Naive B cell (primary cell): ENCODE measurements at places on chromosomes 4 and X.

- no peak for DNase-seq
Observed at GRCh38 chr4:171785388-171785787, 27.8 kb upstream of the GALNTL6 start.

GRCh38 chr4:71429106-71429505, 90.3 kb downstream of the SLC4A4 start:
- DNase-seq: no peak

- no peak for DNase-seq
Observed at GRCh38 chr4:163542275-163542674, 47.8 kb downstream of the TMA16 start.

DNA sequence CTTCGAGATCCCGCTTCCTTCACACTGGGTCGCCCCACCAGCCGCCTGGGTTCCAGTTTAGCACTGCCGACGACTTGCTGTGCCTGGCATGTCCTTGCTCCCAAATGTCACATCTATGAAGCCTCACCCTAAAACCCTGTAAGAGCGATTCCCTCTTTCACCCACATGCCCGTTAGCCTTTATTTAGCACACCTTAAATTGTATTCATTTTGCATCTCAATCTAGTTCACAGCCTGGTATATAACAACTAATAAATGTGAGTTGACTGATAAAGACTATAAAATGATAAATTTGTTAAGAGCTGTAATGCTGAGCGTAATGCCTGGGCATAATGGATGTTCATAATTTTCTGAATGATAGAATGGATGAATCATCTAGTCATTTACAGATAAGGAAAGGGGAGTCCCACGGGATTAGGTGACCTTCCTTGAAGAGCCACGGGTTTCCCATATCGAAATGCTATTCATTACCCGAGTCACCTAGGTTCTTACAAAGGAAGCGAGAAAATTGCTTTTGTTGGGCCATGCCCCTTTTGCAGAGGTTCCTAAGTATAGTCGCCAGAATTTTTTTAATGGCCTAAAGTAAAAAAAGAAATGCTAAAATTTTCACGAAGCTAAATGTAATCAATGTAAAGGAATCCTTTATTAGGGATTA, 1.1 kb upstream of the AP1S2 start:
- DNase-seq: peak; percentile 20

DNA sequence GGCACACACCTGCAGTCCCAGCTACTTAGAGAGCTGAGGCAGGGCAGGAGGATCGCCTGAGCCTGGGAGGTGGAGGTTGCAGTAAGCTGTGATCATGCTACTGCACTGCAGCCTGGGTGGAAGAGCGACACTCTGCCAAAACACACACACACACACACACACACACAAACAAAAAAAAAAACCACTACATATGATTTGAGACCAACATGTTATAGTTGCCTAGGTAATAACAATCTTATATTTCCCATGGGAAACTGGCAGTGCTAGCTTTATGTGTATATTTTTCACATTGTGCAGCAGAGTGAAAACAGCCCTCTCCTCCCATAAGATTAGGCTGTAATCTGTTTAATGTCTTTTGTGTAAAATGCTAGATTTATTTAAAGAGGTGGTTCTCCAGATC, 3.1 kb upstream of the FAM241A start:
- no peak for DNase-seq

- peak; percentile 1 for DNase-seq
Observed at GRCh38 chrX:70769659-70770227, 138.8 kb downstream of the TEX11 start.

DNA sequence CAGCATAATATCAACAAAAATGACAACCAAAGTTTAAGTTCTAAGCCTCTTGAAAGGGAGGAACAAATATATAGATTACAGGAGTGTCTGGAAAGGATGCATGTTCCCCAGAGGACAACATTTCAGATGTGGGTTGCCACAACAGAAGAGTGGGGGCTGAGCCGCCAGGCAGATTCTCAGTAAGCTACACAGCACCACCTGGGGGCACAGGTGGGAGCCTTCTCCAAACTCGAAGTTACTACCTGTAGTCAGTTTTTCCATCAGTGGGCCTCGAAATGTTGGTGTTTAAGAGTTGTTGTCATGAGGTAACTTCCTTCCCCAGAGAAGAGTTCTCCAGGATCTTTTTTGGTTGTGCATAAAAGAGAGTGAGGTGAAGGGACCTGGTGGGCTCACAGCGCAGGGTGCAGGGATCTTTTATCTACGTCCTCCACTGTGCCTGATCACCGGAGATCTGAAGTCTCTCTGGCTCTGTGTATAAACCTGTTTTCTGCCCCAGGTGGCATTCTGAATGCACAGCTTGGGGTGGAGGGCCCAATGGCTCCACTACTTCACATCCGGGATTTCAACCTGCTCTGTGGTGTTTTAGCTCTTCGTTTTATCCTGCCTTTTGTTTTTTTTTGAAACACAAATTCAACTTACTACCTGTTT, 58.4 kb upstream of the STS start:
- DNase-seq: peak; percentile 53

DNA sequence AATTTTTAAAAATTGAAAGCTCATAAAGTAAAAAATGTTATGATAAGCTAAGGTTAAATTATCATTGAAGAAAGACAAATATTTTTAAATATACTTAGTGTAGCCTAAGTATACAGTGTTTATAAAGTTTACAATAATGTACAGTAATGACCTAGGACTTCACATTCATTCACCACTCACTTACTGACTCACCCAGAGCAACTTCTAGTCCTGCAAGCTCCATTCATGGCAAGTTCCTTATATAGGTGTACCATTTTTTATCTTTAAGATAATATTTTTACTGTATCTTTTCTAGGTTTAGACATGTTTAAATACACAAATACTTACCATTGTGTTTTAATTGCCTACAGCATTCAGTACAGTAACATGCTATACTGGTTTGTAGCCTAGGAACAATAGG, 112.3 kb upstream of the RADX start:
- no peak for DNase-seq

DNA sequence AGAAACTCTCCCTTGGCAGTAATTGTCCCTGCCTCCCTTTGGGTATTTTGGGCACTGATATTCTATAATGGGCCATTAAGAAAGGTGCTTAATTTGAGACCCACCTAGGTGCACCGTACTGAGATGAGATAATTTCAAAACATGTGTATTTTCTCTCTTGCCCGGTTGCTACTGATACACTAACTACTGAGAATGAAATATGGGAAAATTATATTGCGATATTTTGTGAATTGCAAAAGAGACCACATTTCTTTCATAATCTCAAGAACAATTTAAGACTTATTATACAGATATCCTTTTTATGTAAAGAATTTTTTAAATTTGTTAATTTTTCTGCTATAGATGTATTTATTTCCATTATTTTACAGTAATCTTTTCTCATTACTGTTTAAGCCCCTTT, 284.9 kb downstream of the ADGRL3 start:
- DNase-seq: no peak

DNA sequence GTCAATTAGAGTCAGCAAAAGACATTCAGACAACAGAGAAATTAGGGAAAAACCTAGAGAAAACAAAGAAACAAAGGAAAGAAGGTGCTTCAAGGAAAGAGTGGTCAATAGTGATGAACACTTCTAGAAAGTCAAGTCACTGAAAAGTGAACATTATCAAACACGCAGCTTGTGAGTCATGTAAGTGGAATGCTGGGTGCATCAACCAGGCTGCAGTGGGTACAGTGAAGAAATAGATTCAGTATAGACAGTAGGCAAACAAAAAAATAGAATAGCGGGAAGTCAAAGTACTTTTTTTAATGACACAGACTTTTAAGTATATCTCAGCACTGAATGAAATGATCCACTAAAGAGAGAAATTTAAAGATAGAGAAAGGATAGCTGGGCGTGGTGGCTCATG, 245.8 kb downstream of the ARHGAP24 start:
- no peak for DNase-seq

GRCh38 chrX:47327902-47328301, 42.5 kb upstream of the ZNF157 start:
- no peak for DNase-seq

- DNase-seq: no peak
Observed at GRCh38 chr4:666436-666810, 7.7 kb downstream of the ATP5ME start.

- no peak for DNase-seq
Observed at GRCh38 chrX:19750783-19751467, 136.5 kb downstream of the SH3KBP1 start.

GRCh38 chrX:25144043-25144940, 128.5 kb upstream of the ARX start:
- peak; percentile 10 for DNase-seq

DNA sequence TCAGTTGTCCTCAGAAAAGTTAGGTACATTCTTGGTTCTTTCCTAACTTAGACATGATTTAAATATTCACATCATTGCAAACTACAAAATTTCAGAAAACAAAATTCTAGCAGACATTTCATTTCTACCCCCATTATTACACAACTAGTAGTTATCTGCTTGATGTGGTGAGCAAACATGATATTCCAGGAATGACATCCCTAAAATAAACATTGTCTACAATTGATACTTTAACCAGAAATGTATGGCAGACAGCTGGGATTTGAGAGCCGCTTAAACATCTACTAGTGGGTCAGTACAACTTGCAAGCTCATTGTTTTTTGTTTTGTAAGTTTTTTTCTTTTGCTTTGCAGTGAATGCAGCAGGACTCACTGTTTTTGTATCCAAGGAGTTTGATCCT, 32.1 kb upstream of the AMBN start:
- no peak for DNase-seq

GRCh38 chrX:119692191-119693039, 553 bp downstream of the SEPTIN6 start:
- DNase-seq: peak; percentile 56

- DNase-seq: no peak
Observed at GRCh38 chrX:134692233-134692632, 34.0 kb upstream of the PLAC1 start.

DNA sequence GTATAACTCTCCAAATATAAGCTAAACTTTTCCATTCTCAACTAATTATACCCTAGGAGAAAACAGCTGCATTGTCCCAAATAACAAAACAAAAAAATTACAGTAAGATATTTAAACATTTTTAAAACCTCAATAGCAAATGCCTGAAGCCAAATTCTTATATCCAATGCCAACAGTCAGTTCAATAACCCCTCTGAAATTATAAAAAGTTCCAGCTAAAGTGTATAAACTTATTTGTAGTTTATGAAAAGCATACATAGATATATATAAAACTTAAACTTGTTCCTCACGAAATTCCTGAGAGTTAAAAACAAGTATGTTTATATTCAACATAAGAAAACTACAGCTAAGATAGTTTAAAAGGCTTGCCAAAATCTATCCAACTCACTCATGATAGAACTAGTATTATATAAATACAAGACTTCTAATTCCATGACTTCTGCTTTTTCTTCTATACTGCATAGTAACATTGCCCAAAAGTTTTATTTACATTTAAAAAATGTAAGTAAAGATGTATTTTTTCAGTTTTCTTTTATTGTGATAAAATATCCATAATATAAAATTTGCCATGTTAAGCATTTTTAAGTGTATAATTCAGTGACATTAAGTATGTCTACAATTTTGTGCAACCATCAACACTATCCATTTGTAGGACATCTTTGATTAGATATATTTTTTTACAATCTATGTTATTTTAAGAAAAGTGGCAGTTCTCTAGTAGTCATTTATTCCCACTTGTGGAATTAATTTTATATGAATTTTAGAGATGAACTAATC, 72.8 kb downstream of the PPA2 start:
- DNase-seq: no peak

DNA sequence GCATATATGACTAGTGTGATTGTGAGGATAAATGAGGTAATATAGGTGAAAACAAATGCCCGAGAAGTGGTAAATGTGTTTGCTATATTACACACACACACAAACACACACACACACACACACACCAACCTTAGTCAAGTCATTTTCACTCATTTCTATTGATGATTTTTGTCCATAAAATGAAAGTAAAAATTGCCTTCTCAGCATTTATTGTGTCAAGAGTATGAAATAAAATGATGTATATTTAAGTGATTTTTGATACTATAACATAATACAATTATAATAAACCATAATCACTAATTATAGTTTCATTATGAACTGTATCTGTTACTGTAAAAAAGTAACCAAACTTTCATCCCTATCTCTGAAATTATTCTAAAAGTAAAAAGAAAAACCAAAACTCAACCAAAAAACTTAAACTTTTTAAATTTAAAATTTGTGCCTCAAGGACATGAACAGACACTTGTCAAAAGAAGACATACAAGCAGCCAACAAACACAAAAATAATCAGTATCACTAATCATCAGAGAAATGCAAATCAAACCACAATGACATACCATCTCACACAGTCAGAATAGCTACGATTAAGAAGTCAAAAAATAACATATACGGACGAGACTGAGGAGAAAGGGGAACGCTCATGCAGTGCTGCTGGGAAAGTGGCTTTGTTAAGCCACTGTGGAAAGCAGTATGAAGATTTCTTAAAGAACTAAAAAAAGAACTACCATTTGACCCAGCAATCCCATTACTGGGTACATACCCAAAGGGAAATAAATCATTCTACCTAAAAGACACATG, 601.0 kb downstream of the TMA16 start:
- DNase-seq: no peak

DNA sequence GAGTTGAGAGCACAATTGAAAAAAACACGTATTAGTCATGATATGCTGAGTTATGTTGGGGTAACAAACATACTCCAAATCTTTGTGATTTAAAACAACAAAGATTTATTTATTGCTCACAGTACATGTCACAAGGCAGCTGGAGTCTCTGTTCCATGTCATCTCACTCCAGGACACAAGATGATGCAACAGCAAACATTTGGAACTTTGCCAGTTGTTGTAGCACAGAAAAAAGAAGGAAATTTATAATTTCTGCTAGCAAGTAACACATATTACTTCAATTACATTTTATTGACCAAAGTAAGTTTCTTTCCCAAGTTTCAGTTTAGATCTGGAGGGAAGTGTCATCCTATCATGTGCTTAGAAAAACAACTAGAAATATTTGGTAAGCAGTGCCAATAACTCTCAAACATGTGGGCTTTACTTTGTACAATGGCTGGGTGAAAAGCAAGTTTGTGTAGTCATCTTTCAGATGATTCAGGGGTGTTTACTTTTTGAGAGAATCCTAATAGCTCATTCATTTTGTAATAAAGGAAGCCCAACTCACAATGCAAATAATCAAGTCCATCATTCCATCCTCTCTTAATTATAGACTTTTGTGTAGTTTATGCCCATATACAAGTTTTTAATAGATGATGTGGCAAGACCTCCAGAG, 452.3 kb downstream of the ZIC3 start:
- no peak for DNase-seq

GRCh38 chr4:185183622-185184281, 20.0 kb downstream of the CFAP97 start:
- peak; percentile 61 for DNase-seq

DNA sequence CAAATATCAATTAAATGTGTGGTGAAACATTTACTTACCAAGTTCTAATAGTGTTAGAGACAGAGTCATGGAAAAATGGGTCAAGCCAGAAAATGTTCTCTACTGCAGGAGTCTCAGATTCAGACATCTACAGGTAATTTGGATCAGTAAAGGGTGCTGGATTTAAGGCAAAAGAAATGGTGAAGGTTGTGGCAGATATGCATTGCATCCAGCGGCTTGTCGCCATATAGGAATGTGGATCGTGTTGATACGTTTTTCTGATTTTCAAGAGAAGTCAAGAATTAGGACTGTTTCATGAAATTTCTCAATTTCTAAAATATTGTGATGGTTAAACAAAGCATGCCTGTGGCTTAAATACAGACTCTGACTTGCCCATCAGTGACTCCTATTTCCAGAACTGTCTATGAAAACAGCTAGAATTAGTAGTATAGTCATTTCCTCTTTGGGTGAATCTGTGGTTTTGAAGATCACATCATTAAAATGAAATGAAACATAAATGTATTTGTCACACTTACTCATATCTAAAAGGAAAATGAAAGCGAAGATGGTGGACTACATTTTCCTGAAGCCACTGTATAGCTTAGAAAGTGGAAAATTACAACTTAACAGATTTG, 110.1 kb upstream of the VEGFC start:
- no peak for DNase-seq
